ENCODE measurements at places on chromosomes 16 and 17. TPM values are rescaled to one million over a fixed set of nuclear protein-coding genes. Genes with fewer than 3 reads are reported as not detected.

Gene SLC5A10
- total RNA-seq: not detected

Gene BRIP1
- total RNA-seq: 20.9 TPM

Gene CCL11
- not detected for total RNA-seq

Gene HID1
- total RNA-seq: 0.33 TPM

Gene SALL1
- 0.16 TPM for total RNA-seq

Gene ITGAD
- total RNA-seq: not detected

Gene CBX2
- 0.63 TPM for total RNA-seq

Gene PDIA2
- not detected for total RNA-seq

Gene VTN
- 0.09 TPM for total RNA-seq

Gene CHMP6
- 17.4 TPM for total RNA-seq

Gene RUNDC3A
- total RNA-seq: not detected

Gene CCL23
- total RNA-seq: not detected

Gene PRSS8
- not detected for total RNA-seq

Gene ANKRD40CL
- total RNA-seq: not detected

Gene FAM222B
- 7.0 TPM for total RNA-seq
